Thoracic aorta (tissue), 2 donors: ENCODE measurements at places on chromosomes 13 and 19. TPM values are rescaled to one million over a fixed set of nuclear protein-coding genes. Genes with fewer than 3 reads are reported as not detected.

The TRPM4 gene
- 48.3 TPM for total RNA-seq

DNA sequence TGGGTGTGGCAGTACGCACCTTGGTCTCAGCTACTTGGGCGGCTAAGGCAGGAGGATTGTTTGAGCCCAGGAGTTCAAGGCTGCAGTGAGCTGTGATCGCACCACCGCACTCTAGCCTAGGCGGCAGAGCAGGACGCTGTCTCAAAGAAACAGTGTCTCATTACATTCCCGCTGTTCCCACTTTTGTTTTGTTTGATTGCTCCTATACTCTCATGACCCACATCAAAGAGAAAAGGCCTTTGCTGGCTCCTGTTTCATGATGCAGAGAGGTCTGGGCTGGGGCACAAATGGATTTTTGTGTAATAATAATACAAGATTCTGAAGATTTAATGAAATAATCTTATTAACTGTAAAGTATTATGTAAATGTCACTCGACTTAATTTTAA lies 85.7 kb downstream of the LACC1 start:
- H3K4me3 ChIP-seq, result no peak overlapping the region
- no peak overlapping the region for H3K27ac ChIP-seq
- H3K27me3 ChIP-seq, result no peaks in the 10 kb centered on the region
- H3K4me1 ChIP-seq, result no peaks in the 10 kb centered on the region

DNA sequence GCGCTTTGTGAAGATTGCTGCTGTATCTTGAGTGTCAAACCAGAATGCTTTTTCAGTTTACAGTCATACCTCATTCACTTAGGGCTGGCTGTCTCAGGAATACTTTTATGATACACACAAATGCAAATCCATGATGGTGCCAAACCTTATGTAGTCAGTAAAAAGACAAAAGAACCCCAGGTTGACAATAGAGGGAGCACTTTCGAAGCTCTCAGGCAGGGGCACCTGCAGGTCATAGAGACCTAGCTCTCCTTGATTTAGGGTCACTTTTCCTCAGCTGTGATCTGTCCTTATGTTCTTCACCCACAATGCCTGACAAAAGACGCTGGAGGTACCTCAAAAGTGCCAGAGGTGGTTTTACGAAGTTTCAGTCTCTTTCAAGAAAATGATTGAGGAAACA lies 172.2 kb downstream of the DNAJC15 start:
- no peak overlapping the region for H3K4me3 ChIP-seq
- no peaks in the 10 kb centered on the region for H3K4me1 ChIP-seq
- no peak for DNase-seq
- no peak overlapping the region for H3K27ac ChIP-seq

The CARS2 gene
- total RNA-seq, result 45.9 TPM

GRCh38 chr13:43003729-43004128 lies 11.7 kb upstream of the EPSTI1 start:
- H3K4me3 ChIP-seq, result no peak overlapping the region
- H3K4me1 ChIP-seq, result peaks cover 6% of the 10 kb centered on the region
- H3K27ac ChIP-seq, result no peak overlapping the region

DNA sequence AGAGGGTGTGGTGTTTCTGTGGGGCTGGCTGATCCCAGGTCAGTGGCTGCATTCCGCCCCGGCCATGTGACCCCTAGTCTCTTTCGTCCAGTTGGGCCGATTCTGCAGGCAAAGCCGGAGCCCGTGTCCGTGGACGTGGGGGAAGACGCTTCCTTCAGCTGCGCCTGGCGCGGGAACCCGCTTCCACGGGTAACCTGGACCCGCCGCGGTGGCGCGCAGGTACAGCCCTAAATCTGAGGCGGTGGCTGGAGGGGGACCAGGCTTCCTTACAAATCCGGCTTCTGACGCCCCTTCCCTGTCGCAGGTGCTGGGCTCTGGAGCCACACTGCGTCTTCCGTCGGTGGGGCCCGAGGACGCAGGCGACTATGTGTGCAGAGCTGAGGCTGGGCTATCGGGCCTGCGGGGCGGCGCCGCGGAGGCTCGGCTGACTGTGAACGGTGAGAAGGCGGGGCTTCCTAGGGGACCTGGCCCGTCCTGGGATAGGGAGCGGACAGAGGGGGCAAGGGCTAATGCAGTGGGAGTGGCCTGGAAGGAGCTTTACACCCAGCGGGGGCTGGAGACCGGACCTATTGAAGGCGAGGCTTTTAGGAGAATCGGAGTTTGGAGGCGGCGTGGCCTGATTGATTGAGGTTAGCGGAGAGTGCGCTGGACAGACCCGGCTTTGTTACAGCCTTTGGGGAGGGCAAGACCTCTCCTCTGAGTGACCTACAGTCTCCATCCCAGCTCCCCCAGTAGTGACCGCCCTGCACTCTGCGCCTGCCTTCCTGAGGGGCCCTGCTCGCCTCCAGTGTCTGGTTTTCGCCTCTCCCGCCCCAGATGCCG lies 4.3 kb downstream of the KIRREL2 start:
- no peak for DNase-seq
- no peak overlapping the region for H3K4me3 ChIP-seq
- no peak overlapping the region for H3K27ac ChIP-seq
- H3K4me1 ChIP-seq, result peaks cover 13% of the 10 kb centered on the region
- no peaks in the 10 kb centered on the region for H3K36me3 ChIP-seq

- H3K4me3 ChIP-seq, result no peak overlapping the region
- no peaks in the 10 kb centered on the region for H3K27me3 ChIP-seq
- no peaks in the 10 kb centered on the region for H3K4me1 ChIP-seq
- DNase-seq, result no peak
- H3K27ac ChIP-seq, result no peak overlapping the region
Observed at GRCh38 chr13:99371956-99372355, 64.8 kb upstream of the GPR183 start.

DNA sequence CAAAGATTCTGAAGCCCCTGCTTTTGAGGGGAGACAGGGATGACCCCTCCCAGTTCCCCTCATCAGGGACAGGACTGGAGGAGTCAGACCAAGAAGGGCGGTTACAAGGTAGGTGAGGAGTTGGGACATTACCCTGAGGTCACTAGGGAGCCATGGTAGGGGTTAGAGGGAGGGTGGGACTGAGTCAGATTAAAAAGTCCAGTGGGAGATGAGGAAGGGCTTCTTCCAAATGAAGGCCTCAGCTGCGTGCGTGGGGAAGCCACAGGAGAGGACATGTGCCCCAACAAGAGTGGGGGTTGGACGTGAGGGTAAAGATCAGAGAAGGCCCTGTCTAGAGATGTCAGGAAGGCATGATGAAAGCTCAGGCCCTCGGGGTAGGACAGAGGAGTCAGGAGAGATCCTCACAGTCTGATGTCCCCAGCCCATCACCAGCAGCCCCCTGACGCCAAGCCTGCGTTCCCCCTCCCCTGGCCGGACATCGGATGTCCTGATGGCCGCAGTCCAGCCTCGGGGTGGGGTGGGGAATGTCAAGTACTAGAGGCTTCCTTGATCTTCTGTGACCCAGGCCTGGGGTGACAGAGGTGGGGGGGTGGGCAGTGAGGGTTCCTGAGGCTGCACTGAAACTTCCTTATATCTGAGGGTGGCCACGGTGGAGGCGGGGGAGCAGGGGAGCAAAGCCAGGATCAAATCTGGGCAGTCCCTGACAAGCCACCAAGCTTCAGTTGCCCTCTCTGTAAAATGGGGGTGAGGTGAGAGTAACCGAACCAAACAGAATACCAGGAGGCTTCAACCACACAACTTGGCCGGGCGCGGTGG lies 6.5 kb upstream of the MFSD12 start:
- no peak overlapping the region for H3K27ac ChIP-seq
- no peaks in the 10 kb centered on the region for H3K27me3 ChIP-seq
- no peaks in the 10 kb centered on the region for H3K4me1 ChIP-seq
- DNase-seq, result no peak
- no peaks in the 10 kb centered on the region for H3K36me3 ChIP-seq
- no peak overlapping the region for H3K4me3 ChIP-seq

DNA sequence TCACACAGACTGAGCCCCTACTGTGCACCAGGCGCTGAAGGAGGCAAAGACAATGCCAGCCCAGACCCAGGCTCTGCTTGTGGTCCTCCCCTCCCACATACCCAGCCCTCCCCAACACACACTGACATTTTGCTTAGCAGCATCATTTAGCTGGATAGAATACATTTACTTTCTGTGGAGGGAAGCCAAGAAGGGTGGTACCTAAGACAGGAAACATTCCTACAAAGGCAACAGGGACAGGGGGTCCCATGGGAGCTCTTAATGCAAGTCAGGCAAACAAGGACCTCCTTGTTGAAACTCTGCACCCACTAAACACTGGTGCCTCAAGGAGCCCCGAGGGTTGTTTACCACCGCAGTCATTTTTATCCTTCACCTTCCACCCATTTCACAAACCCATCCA lies 77.0 kb upstream of the ZNF507 start:
- H3K4me3 ChIP-seq, result no peak overlapping the region
- DNase-seq, result no peak
- H3K27ac ChIP-seq, result no peak overlapping the region
- H3K4me1 ChIP-seq, result no peaks in the 10 kb centered on the region

- no peak overlapping the region for H3K27ac ChIP-seq
- H3K27me3 ChIP-seq, result no peaks in the 10 kb centered on the region
- H3K4me3 ChIP-seq, result no peak overlapping the region
- H3K4me1 ChIP-seq, result no peaks in the 10 kb centered on the region
- DNase-seq, result no peak
Observed at GRCh38 chr19:18995804-18996241, 37.5 kb downstream of the SUGP2 start.

The THSD1 gene
- total RNA-seq, result 4.1 TPM
